ENCODE measurements at places on chromosomes 1 and 21. TPM values are rescaled to one million over a fixed set of nuclear protein-coding genes. Genes with fewer than 3 reads are reported as not detected.

The F13B gene
- total RNA-seq, result not detected

The SLAMF9 gene
- not detected for total RNA-seq

The FAM151A gene
- not detected for total RNA-seq

The ALX3 gene
- not detected for total RNA-seq

GRCh38 chr1:175186433-175187160 lies 6.0 kb downstream of the KIAA0040 start:
- no peak for DNase-seq

- no peak for DNase-seq
Measured at GRCh38 chr1:210597555-210598134, 268.9 kb downstream of the HHAT start.

DNA sequence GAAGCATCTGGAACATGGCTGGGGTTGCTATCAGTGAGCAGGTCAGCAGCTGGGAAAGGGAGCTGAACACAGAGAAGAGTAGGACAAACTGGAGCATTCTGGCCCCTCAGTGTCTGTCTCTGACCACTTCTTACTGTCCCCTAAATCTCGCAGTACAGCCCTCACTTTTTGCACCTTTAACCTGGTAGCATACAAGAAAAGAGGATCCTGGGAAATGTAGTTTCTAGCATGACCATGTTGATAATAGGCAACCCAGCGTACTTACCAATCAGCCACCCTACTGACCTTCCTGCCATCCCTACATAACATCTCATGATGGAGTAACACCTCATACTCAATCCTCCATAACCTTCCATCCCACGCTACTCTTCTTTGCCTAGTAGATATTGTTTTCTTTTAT lies 99.1 kb upstream of the RAVER2 start:
- no peak for DNase-seq

DNA sequence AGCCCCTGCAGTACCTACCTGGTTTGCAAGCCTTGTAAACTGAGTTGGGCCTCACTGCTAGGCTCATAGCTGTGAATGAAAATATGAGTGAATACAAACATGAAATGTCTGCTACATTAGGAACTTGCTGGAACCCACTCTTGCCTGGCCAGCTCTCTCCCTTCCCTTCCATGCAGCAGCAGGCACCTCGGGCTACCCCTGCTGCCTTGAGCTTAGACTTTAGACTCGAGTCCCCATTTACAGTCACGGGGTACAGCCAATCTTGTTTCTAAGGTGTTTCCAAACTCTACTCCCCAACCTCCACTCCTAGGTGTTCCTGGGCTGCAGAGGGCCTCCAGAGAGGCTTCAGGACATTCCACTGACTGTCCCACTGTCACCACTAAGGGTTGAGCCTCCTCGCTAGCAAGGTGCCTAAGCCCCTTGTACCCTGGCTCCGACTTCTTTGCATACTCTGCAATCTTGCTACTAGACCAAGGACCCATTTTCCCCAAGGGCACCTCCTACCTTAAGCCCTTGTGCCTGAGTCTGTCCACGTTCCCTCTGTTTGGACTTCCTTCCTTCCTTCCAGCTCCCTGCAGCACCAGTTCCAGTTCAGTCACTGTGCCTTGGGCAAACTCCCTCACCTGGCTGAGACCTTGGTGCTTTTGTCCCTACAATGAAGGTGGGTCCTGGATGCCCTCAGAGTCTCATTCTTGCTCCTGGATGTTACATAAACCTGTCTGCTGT lies 36.9 kb downstream of the CDK18 start:
- DNase-seq, result no peak

- DNase-seq, result no peak
Measured at GRCh38 chr1:59604191-59604590, 210.6 kb upstream of the HOOK1 start.

DNA sequence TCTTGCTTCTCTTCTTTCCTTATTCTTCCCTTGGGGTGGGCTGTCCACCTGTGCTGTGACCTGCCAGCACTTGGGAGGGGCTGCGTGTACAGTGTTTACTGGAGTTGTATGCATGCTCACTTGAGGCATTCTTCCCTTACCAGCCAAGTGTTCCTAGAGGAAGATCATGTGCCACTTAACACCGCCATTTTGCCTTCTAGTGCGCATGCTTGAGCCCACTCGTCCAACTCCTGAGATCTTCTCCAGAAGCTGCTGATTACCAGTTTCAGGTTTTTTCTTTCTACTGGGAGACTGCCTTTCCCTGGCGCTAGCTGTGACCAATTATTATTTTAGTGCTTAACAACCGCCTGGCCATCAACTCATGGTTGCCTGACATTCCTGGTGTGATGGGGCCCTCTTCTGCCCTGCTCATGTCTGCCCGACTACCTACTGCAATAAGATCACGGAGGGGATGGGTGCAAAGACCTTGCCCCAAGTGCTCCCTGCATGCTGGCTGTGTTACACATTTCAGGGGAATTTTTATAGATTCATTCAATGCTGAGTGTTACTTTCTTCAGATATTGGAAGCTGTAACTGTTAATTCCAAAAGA lies 74.2 kb upstream of the B3GALT5 start:
- DNase-seq, result no peak

GRCh38 chr1:96764469-96764868 lies 42.9 kb downstream of the PTBP2 start:
- no peak for DNase-seq

- DNase-seq, result no peak
Measured at GRCh38 chr1:147815503-147815902, 55.1 kb upstream of the GJA5 start.

DNA sequence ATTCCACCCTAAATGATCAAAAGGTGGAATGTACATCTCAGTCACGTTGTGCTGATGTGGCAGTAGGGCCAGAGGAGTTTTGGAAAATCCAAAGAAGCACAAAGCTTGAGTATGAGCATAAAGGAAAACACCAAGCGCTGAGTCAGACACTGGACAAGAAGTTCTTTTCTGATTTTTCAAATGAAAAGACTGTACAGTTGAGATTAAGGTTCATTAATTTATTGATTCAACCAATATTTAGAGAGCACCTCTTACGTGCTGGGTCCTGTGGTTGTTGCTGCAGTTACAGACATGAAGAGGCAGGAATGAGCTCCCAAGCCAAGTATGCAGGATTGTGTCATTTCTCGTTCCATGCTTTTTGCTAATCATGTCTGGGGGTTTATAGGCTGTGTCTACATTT lies 28.9 kb upstream of the APP start:
- DNase-seq, result no peak

DNA sequence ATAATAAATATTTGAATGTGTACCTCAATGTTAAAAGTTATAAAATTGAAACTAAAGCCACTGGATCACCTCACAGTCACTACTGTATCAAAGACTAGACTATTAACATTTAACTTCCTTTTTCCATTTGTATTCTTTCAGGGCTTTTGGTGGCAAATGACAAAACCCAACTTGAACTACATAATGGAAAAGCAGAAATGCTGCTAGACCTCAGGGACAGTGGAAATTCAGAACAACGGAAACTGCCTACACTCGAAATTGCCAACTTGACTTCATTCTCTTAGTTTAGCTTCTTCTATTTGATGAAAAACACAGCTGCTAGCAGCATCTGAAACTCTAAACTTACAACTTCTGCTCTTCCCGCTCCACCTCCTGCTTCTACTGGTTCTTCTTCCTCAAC lies 34.9 kb upstream of the NTNG1 start:
- DNase-seq, result no peak

GRCh38 chr1:8333246-8333987 lies 15.5 kb downstream of the SLC45A1 start:
- no peak for DNase-seq

DNA sequence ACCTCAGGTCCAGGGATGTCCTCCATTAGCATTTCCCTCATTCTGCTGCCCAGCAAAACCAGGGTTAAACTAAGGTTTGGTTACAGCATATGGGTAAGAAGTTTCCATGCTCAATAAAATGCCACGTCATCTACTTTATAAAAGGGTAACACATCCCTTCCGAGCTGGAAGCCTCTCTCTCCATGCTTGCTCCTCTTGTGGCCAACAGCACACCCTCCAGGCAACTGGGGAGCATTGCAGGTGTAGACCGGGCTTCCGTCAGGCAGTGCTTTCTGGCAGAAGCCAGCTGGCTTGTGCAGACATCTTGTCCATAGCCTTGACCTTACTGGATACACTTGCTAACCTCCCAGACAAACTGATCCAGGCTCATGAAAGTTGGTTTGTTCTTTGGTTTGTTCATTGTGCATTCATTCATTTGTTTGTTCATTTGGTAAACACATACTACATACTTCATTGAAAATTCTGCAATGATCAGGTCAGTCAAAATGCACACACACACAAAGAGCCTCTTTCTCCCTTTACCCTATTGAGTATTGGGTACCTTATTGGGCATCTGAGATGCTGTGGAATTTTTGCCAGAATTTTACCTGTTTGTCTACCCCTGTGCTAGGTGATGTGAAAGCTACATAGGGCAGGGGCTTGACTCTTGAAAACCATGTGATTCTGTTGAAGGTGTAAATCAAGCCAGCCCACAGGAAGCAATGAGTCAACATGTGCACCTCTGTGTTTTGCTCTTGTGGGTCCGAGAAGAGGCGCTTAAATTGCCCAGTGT lies 422.8 kb downstream of the CAMTA1 start:
- DNase-seq, result peak; percentile 70

GRCh38 chr21:38148046-38148445 lies 108.7 kb upstream of the KCNJ15 start:
- DNase-seq, result no peak

DNA sequence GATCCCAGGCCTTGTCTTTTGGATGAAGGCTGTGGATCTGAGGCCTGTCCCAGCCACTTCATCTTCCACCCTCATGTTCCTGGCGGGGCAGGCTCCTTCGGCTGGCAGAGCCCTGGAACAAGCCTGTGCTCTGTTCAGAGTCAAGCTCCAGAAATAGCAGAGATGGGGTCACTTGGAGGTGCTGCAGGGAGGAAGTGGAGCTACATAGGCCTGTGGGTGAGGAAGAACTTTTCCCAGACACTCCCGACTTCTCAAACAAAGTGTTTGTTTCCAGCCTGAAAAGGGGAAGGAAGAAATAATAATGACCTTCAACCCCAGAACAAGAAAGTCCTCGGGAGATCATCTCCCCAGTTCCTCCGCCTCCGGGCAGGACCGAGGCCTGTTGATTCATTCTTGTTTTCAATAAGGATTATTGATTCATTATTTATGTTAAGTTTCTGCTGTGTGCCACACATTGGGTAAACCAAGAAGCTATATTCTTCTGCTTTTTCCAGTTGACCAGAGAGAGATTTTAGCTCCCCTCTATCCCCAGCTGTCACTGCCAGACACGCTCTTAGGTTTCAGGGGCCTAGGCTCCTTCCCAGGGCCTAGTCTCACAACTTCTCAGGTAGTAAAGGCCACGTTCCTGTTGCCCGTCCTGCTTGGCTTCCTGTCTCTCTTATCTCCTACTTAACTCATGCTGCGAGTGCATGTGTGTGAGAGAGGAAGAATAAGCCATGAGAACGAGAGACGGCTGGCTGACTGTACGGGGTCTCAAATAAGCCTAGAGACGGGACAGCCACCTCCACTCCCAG lies 16.9 kb downstream of the IKBKE start:
- DNase-seq, result no peak

DNA sequence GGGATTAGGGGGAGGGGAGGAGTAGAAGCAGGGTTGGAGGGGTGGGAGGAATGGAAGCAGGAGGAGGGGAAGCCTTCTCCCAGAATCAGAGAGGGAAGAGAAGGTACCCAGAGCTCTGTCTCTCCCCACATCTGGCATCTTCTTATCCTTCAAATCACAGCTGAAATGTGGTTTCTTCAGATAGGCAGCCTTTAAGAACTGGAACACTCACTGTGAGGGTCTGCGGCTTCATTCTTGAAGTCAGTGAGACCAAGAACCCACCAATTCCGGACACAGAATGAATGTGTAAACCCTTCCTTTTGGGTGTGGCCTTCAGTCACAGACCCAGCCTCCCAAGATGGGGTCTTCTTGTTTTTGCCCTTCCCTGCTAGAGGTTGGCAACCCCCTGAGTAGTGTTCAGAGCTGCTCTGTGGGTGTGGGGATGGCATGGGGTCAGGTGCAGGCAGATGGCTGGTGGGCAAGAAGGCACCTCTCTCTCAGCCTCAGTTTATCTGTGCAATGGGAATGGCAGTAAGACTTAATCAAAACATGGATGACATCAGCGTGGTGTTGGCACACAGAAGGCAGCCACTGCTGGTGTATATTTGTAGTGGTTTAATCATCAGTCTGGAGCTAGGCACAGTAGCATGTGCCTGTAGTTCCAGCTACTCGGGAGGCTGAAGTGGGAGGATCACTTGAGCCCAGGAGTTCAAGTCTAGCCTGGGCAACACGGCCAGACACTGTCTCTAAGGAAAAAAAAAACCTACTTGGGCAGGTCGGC lies 7.2 kb downstream of the FAAH start:
- no peak for DNase-seq
